ENCODE measurements at places on chromosomes 2 and 18.

DNA sequence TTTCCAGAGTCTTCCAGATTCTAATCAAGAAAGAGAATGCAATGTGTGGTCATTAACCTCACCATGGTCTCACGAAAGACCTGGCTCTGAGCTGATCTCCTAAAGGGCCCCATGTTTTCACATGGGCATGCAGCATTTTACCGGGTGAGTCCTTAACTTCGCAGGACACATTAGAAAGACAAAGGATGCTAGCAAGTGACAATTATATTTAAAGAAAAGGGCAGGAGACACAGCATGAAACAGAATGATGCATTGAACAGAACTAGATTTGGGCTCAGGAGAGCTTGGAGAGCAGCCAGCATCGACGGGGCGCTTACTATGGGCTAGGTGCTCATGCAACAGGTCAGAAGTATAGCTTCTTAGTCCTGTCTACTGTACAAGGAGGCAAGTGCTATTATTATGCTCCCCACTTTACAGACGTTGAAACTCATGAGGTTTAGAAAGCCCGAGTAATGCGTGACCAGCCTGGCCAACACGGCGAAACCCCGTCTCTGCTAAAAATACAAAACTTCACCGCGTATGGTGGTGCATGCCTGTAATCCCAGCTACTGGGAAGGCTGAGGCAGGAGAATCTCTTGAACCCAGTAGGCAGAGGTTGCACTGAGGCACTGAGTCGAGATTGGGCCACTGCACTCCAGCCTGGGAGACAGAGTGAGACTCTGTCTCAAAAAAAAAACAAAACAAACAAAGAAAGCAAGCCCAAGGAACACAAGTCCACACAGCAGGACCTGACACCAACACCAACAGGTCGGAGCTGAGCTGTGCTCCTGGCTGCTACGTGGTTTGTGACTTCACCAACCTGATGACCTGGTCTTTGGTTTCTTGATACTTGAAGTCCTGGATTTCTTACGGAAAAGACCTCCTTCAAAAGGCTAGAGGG lies 16.1 kb downstream of the MBP start:
- no peak for DNase-seq

DNA sequence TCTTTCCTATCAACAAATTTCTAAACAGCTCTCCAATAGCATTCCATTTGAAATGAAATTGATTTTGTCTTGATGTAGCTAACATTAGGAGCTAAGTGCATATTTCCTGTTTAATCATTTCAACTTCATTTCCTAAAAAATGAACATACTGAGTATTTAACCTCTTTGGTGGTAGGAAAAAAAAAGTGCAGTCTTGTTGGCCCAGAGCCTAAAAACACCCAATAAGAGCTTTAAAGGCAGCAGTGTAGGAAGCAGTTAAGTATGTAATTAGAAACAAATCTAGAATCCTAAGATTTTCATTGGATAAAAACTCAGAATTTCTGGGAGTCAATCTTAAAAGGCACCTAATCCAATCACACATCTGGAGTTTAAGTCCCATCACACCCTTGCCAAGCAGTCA lies 71.0 kb upstream of the RBMS1 start:
- DNase-seq, result no peak

GRCh38 chr2:227147023-227147422 lies 17.0 kb downstream of the COL4A4 start:
- DNase-seq, result no peak

GRCh38 chr2:88521445-88522073 lies 69.1 kb upstream of the FOXI3 start:
- DNase-seq, result no peak

DNA sequence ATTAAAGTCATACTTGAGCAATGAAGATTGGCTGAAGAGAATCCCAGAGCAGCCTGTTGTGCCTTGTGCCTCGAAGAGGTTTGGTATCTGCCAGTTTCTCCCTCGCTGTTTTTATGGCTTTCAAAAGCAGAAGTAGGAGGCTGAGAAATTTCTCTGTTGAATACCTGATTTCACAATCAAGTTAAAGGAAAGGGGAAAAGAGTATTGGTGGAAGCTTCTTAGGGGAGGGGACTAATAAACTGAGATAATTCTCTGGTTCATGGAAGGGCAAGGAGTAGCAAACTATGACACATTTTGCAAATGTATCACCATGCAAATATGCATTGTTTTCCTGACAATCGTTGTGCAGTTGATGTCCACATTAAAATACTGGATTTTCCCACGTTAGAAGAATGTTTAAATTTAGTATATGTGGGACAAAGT lies at the start of gene IL1B:
TSS of gene IL1B (minus strand) at position 85 of the 423 bp plus-strand sequence. CDS start 550 bp downstream, outside the sequence.
- no peak for DNase-seq

DNA sequence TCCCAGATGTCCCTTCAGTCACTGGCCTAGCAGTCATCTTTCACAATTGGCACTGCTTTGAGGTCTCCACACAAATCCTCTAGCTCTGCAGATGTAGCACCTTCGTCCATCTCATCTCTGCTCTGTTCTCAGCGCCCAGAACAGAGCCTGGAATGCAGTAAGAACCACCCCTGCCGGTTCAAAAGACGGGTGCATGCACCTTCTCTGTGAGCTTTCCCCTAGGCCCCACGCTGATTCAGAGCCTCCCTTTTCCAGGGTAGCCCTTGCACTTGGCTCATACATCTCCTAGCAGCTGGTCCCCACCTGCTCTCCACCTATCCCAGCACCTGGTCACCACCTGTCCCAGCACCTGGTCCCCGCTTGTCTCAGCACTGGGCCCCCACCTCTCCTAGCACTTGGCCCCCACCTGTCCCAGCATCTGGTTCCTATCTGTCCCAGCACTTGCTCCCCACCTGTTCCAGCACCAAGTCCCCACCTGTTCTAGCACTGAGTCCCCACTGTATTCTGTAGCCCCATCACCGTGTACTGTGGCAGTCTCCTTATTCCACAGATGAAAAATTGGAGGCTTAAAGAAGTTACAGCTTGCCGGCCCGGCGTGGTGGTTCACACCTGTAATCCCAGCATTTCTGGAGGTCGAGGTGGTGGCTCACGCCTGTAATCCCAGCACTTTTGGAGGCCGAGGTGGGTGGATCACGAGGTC lies 4.7 kb upstream of the KCNF1 start:
- no peak for DNase-seq
